Right renal pelvis (tissue), 4 donors: ENCODE measurements at places on chromosomes 7 and 10. TPM values are rescaled to one million over a fixed set of nuclear protein-coding genes. Genes with fewer than 3 reads are reported as not detected.

DPCD gene
- polyA plus RNA-seq: 43.6 TPM

DGKI gene
- 1.8 TPM for polyA plus RNA-seq

TRIL gene
- 60.5 TPM for polyA plus RNA-seq

TES gene
- 79.8 TPM for polyA plus RNA-seq

CARD11 gene
- 2.4 TPM for polyA plus RNA-seq

KCNMA1 gene
- polyA plus RNA-seq: 4.8 TPM

AZGP1 gene
- polyA plus RNA-seq: 64.0 TPM

NAMPT gene
- polyA plus RNA-seq: 49.5 TPM
